ENCODE measurements at places on chromosomes 11 and 22.

DNA sequence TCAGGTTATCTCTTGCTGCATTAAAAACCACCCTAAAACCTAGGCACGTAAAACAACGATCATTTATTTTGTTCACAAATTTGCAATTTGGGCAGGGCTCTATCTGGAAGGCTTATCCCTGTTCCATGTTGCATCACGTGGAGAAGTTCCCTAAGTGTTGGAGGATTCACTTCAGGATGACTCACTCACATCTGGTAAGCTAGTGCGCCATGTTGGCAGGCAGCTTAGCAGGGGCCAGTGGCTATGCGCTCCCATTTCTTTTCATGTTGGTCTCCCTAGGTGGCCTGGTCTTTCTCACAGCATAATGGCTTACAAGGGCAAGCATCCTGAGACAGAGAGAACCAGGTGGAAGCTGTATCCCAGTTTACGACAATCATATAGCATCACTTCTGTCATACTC, 226.8 kb downstream of the BLID start:
- no peak for DNase-seq

GRCh38 chr11:72041364-72042063, 38.8 kb downstream of the NUMA1 start:
- DNase-seq: no peak

- no peak for DNase-seq
These were observed 46.7 kb upstream of the CTTN start for GRCh38 chr11:70351646-70352045.

DNA sequence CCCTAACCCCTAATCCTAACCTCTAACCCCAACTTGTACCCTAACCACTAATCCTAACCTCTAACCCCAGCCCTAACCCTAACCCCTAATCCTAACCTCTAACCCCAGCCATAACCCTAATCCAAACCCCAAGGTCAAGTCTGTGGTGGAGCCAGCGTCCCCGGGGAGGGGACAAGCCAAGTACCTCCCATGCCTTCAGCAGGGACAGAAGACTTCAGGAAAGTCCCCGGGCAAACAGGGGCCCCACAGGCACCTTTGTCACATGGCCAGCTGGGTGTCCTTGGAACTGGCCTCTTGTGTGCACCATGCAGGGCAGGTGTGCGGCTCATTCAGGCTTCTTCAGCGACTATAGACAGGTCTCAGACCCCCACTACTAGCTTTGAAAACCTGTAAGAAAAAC, 555.8 kb downstream of the BRD1 start:
- no peak for DNase-seq

- no peak for DNase-seq
These were observed 23.0 kb downstream of the APLP2 start for GRCh38 chr11:130092661-130093060.

GRCh38 chr11:123178186-123178585, 16.9 kb downstream of the CLMP start:
- DNase-seq: no peak

- no peak for DNase-seq
These were observed 103.1 kb downstream of the PRR5L start for GRCh38 chr11:36399236-36399635.

DNA sequence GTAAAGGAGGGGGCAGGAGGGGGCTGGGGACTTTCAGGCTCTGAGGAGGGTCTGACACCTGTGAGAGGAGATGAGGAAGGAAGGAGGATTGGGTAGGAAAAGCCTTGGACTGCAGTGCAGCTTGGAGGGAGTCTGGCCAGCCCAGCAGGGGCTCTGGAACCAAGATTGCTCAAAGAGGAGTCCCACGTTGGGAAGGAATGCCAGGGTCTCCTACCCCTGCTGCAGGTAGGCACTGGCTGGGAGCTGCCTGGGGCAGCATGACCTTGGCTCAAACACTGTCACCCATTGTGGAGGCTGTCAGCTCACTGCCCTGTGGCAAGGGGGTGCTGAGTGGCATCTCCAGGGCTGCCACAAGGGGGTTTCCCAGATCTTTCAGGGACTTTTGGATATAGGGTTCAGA, 94.5 kb downstream of the RPS6KA4 start:
- DNase-seq: no peak
